Cerebellar nuclear complex (tissue), 1 donor: ENCODE measurements at places on chromosomes 4 and X.

DNA sequence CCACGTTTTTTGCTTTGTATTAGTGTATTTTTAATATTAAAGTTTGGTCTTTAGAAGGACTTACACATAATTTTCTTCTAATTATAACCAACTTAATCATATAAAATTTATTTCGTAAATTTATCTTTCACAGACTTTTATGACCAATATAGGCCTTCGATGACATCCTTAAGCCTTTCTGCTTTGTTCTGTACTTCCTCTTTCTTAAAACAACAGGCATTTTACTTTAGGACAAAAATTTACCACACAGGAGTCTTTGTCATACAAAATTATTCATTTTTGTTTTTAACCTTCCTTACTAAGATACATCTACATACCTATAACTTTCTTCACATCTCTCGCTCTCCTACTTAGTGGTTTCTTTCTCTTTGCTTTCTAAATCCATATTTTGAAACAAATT lies 56.3 kb downstream of the RGS12 start:
- no peak for DNase-seq

- DNase-seq: no peak
These were observed 217.2 kb downstream of the SPRY1 start for GRCh38 chr4:123613586-123614344.

DNA sequence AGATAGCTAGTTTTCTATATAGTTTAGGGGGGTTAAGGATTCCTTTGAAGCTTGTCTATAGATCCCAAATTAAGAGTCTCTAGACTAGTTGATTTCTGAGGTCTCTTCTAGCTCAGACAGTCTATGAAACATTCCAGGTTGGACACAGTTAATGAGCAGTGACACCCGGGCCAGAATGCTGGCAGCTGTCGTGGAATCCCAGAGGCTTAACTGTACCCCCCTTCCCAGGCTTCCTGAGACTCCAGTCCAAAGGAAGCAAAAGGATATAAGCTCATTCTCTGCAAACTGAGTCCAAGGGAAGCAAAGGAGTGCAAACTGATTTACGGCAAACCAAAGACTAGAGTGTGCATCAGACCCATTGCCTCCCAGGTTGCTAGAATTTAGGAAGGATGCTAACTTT lies 62.9 kb downstream of the DCX start:
- DNase-seq: no peak

DNA sequence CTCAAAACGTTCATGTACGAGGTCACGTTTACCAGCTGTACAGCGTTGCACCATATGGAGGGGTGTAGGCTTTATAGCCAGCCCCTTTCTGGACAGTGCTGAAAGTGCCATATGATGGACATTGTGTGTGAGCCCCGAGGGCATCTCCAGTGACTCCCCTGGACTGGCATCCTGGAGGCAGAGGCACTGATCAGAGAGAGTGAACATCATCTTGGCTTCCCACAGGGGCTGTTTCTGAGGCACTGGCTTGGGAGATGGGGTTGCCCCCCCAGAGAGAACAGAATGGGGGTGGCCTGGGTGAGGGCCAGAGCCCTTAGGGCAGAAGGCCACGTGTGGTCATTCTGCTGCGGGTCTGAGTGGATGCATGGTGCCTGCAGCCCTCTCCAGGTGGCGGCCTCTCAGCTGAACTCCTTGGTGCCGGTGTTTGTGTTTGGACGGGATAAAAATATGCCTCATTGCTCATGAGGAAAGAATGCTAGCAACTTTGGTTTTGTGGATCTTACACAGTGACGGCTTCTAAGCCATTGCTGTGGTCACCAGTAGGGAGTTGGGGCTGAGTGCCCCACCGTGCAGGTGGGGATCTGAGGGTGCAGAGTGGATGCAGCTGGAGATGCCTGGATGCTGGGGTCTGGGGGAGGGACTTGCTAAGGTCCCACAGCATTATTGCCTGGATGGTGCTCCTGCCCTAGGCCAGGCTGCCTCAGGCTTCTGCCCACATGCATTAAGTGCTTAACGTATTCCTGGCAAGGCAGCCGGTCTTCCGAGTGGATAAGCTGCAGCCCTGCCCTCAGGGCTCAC lies 3.4 kb downstream of the WFS1 start:
- no peak for DNase-seq

DNA sequence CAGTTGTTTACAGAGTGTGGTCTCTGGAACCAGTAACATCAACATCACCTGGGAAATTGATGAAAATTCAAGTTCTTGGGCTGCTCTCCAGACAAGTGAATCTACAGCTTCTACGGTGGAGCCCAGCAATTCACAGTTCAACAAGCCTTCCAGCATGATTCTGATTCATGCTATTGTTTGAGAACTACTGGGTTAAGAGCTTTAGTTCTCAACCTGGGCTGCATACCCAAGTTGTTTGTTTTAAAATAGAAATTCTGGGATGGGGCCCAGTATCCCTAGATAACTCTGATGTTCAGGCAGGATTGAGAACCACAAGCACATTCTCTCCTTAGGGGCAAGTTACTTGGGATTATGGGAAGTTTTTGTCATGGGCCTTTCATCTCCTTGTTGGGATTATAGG lies 37.9 kb upstream of the PGK1 start:
- DNase-seq: no peak

GRCh38 chrX:72258174-72258573 lies 18.9 kb downstream of the RPS4X start:
- no peak for DNase-seq

DNA sequence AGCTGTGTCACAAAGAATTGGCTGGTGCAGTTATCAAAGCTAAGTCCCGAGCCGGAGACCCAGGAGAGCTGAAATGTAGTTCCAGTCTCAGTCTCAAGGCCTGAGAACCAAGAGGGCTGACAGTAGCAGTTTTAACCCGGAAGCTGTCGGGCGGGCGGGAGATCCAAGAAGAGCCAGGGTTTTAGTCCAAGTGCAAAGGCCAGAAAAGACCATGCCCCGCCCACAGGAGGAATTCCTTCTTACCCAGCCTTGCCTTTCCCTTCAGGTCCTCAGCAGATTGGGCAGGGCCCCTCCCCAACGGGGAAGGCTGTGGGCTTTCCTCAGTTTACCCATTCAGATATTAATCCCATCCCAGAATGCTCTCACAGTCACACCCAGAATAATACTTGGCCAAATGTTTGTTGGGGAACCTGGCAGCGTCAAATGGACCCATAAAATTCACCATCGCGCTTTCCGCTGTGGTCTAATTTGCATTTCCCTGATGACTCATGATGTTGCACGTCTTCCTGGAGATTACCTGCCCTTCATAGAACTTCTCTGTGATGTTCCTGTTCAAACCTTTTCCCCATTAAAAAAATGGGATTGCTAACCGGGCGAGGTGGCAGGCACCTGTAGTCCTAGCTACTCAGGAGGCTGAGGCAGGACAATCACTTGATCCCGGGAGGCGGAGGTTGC lies 16.2 kb downstream of the MAEA start:
- DNase-seq: no peak

GRCh38 chrX:56947699-56948098 lies 47.6 kb downstream of the SPIN3 start:
- DNase-seq: no peak

DNA sequence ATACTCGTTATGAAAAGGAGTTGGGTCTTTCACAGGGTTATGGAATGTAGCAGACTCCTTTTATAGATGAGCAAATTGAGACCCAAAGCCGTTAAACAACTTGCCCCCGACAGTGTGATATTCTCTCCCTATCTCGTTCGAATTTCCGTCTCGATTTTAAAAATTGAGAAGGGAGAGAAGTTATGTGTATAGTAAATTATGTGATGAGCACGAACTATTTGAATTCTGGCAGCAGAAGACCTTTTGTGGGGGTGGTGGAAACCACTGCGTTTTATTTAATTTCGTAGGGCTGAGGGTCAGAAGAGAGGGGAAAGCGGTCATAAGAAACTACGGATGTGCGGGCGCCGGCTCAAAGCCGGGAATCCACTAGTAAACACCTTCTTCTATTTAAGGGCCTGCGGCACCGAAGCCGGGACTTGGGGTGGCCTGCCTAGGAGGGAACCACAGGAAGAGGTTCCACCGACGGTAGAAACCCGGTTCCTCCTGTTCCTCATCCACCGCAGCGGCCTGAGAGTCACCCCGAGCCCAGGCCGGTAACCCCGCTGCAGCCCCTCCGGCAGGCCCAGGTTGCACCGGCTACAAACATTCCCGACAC lies 1.5 kb upstream of the DDX3X start:
- no peak for DNase-seq

DNA sequence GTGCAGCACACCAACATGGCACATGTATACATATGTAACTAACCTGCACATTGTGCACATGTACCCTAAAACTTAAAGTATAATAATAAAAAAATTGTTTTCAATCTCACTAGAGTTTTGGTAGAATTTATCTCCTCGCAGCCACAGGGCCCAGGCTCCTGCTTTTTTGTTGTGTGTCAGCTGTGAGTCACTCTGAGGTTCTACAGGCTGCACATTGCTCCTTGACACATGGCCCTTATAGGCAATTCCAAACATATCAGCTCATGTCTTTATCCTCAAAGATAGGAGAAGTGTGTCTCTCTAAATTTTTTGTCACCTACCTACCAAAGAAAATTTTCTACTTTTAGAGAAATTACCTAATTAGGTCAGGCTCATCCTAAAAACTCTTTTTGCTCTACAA lies 252.1 kb upstream of the ADGRL3 start:
- DNase-seq: no peak

DNA sequence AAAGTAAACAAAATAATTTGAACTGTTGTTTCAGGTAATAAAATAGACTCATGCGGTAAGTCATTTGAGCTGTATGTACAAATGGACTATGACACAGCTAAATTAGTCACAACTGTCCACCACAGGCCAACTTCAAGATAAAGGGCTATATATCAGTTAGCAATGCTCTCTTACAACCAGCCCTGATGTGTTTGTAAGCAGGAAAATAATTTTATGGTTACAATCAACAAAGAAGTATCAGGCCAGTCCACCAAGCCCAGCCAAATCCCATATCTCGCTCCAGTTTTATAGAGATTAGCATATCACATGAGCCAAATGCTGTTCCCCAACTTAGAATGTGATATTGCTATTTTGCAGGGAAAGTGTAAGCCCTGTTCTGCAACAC lies 511 bp upstream of the DUSP21 start:
- DNase-seq: no peak

DNA sequence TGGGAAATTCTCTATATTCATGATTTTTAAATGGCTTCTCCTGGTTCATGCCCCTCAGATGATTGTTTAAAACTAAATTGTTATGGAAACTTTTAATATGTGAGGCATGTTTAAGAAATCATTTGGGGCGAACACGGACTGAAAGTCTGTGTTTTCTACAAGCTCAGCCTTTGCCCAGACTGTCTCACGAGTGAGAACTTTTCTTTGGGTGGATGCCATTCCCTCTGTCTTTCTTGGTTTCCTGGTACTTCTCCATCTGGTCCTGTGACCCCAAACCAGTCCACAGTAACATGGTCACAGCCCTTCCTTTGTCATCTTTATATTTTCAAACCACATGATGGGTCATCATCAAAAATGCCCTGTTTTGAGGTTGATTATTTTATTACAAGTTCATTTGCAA lies 186.6 kb upstream of the GNPDA2 start:
- DNase-seq: no peak

DNA sequence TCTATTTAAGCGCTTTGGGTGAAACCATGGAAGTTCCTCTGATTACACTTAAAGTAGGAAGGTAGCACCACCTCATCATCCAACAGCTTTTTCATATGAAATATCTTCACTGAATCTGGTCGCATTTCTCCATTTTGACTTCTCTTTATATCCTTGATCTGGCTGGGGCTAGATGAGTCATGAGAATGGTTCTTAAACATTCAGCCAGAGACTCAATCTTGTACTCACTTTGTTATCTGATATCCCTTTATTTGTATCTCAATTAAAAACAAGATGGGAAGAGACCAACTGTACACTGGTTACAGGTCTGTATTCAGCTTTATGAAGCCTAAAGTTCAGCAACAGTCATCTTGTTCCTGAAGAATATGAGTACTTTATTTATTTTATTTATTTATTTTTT lies 84.9 kb downstream of the CBLL2 start:
- no peak for DNase-seq

DNA sequence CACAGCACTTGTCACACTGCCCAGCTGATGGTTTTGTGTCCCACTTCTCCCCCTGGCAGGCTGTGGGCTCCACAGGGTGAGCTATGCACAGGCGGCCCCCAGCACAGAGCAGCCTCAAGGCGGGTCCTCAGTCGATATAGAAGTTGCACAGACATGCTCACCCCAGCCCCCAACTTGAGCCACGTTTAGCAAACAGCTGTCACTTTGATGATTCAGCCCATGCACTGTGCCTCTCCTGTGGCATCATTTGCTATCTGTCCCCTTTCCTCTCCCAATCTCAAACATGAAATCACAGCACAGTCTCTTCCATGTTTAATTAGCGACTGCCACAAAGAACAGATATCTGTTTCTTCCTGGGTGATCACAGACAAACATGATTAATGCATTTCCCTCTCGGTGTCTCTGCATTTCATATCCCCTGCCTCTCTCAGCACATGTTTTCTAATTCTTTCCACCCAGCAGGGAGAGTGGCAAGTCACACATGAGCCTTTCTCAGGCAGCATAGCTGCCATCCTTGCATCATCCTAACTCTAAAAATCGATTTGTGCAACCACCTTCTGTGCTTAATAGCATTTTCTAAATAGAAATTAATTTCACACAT lies 204.9 kb downstream of the EVC2 start:
- DNase-seq: no peak

DNA sequence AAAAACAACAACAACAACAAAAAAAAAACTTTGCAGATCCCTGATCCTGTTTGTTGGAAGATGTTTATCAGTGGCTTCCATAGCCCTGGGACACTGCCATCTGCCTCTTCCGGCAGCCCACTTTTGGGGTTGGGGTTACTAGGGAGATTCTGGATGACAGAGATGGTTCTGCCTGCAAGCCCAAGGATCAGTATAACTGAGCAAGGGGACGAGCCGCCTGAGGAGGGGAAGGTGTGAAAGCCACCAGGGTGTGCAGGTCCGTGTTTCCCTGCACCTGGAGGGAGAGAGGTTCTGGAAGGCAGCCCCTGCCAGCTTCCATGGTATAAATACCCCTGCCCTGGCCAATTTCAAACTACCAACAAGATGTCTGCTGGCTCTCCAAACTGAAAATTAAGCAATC lies 41.5 kb downstream of the PPP2R2C start:
- DNase-seq: no peak

GRCh38 chrX:34578237-34578636 lies 78.8 kb downstream of the TMEM47 start:
- no peak for DNase-seq
